ENCODE measurements at places on chromosomes 11 and 22. TPM values are rescaled to one million over a fixed set of nuclear protein-coding genes. Genes with fewer than 3 reads are reported as not detected.

UBQLNL gene
- total RNA-seq = 0.32 TPM

TREH gene
- total RNA-seq = not detected

SLC17A6 gene
- not detected for total RNA-seq

CHRNA10 gene
- 0.85 TPM for total RNA-seq

OR6A2 gene
- 0.32 TPM for total RNA-seq

UBQLN3 gene
- 0.12 TPM for total RNA-seq

CYTH4 gene
- not detected for total RNA-seq

SLC6A5 gene
- total RNA-seq = not detected

LRRC56 gene
- 0.65 TPM for total RNA-seq

OR5A2 gene
- total RNA-seq = not detected

SMDT1 gene
- 5.7 TPM for total RNA-seq

B3GAT3 gene
- total RNA-seq = 24.2 TPM

SCUBE2 gene
- total RNA-seq = 3.6 TPM

RASSF10 gene
- under 0.01 TPM for total RNA-seq

KCNK4 gene
- not detected for total RNA-seq

All from hair follicle dermal papilla cell (primary cell).